ENCODE measurements at places on chromosomes 7 and 10.
A peak's percentile ranks its signal among the peaks of the same experiment; 100 is the strongest.

DNA sequence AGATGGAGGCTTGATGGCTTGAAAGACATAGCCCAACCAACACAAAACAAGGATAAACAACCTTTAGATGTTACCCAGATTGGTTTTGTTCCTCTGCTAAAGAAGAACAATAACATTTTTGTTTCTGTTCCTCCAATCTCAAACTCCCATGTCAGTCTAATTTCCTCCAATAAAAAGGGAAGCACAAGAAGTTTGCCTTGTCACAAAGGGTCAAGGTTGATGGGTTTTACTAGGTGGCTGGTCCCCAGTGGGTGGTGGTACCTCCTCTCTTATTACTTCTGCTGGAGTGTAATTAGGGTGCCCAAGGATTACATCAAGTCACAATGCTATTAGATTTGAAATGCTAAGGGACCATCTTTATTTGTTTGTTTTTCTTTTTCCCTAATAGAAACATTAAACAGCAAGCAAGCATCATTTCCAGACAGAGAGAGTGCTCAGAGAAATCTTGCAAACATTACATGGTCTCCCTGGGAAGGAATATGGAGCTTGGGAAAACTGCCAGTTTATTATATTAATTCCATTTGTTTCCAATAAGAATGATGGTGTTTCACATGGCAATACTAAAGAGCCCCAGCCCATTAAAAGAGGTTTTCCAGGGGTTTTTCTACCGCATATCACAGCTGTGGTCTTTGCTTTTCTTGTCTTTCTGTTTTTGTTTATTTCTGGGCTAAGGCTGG lies 78.3 kb upstream of the AOAH start:
- DNase-seq: no peak

DNA sequence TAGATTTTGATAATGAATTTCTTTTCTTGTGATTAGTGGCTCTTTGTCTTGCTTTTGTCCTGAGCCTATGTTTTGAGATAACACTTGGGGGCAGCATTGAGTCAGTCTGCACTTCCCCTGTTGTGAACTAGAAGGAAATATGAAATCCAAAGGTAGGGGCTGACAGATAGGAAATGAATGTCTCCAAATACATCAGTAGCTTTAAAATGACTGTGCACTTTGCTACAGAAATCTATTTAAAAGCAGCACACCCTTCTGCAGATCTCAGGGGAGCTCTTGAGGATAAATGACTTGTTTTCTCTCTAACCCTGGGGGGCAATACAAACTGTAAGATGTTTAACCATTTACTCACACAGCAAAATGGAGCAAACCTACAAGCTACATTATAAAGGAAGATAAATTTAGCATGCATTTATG lies 176.0 kb upstream of the MYO3A start:
- peak; percentile 50 for DNase-seq

DNA sequence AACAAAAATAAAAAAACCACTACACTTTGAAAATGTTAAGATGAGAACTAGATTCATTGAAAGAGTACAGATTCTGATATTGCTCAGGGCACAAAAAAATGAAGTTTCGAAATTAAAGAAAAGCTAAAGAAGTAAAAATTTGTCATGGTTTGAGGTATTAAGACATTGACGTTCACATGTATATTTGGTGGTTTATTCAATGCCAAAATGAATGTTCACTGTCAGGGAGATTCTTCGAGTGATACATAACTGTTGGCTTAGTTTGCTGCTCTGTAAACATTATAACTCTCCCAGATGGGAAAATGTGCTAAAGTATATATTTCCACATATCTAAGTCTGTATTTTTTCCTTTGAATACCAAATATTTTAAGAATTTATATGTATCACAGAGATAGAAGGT lies 345.0 kb downstream of the SEMA3D start:
- DNase-seq: no peak

GRCh38 chr7:71171476-71171875 lies 39.5 kb downstream of the GALNT17 start:
- no peak for DNase-seq

DNA sequence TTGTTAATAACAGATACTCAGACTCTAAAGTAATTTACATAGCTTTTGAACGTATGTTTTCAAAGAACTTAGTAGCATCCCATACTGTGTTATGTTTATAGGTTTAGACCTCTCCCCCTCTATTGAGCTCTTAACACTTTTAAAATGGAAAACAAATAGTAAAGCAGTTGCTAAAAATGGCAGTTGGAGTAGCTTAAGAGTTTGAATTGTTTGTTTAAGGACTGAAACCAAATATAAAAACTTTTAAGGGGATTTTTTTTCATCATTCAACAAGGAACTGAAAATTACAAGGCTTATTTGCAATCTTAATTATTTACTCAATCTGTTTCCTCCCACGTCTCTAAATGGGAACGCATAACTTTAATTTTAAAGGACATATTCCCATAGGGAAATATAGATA lies 1.6 kb upstream of the SPAG6 start:
- no peak for DNase-seq

DNA sequence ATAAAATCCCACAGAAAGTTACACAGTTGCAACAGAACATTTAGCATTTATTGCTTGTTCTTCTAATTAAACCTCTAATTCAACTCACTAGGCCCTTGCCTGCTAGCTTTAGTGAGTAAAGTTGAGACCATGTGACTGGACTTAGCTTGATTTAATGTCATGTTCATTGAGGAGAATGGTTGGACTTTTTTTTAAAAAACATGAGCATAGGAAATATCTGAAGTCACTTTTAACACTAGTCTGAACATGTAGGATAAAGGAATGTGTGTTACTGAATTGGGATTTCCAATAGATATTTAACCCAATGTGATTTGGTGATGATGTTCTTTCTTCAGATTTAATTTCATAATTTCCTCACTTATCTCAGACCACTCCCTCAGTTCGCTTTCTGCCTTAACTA lies 24.6 kb upstream of the GLCCI1 start:
- no peak for DNase-seq

DNA sequence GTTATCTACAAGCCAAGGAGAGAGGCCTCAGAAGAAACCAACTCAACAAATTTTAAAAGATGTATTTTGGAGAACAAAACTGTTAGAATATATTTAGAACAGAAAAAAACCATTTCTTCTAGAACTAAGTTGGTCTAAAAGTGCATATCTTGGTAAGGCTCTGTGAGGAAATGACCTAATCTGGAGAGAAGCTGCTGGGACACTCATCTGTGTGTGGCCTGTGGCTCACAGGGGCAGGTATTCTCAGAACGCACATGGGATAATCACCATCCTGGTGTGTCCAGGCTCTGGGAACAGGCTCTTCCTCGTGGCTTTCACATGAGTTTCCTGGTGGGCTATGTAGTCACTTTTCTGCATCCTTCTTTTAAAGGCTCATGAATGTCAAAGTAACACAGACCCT lies 38.1 kb upstream of the PRSS1 start:
- no peak for DNase-seq

DNA sequence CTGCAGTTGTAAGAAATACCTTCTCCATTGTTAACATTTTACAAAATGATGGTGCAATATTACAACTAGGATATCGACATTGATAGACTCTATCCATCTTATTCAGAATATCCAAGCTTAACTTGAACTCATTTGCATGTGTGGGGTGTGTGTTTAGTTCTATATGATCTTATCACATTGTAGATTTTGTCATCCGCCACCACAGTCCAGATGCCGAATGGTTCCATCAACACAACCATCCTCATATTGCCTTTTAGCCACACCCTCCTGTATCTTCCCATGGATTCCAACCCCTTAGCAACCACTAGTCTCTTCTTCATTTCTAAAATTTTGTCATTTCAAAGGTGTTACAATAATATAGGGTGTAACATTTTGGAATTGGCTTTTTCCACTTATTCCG lies 452.9 kb upstream of the AKR1E2 start:
- DNase-seq: no peak

GRCh38 chr10:3639546-3639945 lies 145.5 kb downstream of the KLF6 start:
- DNase-seq: no peak

GRCh38 chr7:15854841-15855524 lies 168.5 kb upstream of the MEOX2 start:
- DNase-seq: peak; percentile 45

DNA sequence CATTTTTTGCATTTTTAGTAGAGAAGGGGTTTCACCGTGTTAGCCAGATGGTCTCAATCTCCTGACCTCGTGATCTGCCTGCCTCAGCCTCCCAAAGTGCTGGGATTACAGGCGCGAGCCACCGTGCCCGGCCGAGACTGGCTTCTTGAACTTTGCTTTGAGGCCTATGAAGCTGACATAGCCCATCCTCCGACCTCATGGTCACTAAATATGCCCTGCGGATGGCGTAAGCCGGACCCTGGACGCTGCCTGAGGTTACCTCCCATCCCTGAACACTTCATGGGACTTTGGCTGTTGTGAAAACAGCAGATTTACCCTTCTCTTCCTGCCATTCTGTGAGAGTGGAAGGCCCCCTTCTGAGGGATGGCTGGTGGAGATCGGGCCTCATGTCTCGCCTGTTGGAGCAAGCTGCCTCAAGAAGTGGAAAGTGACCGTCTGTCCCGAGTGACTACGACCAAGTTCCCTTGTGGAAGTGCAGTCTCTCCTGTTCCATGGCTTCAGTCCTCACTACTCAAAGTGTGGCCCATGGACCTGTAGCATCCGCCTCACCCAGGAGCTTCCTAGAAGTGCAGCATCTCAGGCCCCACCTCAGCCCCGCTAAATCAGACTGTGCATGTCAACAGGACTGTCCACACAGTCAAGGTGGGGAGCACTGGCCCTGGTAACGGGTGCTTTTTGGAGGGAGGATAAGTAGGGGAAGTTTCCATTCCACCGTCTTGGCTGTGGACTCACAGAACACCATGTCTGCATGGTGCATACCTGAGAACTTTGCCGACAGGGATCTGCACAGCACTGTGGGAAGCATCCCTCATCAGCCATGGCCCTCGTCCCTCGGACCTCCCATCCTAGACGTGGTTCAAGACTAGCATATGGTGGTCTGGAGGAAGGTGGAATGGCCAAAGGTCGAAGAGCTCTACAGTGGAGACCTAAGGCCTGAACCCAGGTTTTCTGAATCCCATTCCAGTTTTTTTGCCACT lies 210.5 kb upstream of the SHH start:
- no peak for DNase-seq

DNA sequence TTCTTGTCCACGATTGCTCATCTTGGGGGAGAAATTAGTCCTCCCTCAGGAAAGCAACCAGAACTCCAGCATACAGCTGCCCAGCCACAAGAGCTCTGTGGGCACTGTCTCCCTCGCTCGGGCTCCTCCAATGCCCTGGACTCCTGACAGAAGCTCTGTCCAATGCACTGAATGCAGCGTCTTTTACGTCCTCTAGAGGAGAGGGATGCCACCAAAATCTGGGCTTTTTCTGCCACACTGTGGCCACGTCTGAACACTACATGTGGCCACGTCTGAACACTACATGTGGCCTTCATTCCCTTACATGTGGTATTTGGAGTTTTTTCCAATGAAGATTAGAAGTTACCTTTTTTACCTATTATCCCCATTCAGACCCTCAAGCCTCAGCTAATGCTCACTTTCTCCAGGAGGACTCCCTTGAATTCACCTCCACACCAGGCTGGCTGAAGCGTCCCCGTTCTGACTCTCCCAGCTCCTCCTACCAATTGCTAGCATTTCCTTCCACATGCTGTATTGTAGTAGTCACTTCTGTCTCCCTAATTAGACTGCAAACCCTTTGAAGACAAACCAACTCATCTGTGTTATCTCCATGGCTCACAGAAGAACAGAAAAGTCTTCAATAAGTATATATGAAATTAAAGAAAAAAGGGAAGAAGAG lies 134.3 kb upstream of the PDE1C start:
- peak; percentile 98 for DNase-seq

- peak; percentile 57 for DNase-seq
These were observed 32.1 kb upstream of the CCSER2 start for GRCh38 chr10:84296091-84296981.

- DNase-seq: no peak
These were observed 145.6 kb downstream of the MGMT start for GRCh38 chr10:129612481-129613109.

DNA sequence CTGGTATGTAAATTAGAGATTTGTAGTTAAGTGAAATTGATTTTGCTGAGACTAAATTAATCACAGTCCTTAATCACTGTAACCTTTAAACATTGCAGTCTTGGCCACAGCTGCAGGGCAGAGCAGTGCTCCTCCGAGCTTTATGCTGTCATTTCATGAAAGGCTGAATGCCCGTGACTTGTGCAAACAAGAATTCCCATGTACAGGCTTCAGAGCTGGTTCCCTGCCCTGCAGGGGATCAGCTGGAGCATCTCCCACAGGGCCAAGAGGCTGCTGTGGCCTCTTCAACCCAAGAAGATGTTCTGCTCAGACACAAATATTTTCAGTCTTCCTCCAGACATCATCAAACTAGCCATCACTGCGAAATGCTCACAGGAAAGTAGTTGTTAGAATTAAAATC lies 419.1 kb downstream of the AUTS2 start:
- DNase-seq: no peak

DNA sequence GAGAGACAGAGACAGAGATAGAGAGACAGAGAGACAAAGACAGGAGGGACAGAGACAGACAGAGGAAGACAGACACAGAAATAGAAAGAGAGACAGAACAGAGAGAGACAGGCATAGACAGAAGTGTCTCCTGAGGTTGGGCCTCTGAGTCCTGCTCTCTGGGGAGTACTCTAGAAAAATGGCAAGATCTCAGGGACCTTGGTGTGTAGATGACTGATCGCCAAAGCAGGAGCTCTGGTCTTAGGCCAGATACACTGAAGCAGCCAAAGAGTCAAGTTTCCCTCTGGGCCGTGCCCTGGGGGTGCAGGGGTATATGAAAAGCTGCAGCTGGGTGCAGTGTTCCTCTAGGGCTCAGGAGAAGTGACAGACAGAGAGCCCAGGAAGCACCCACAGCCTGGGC lies 176.6 kb upstream of the TNS3 start:
- no peak for DNase-seq

- DNase-seq: no peak
These were observed 35.3 kb downstream of the FOXL3 start for GRCh38 chr7:325051-325798.

- no peak for DNase-seq
These were observed 42.9 kb downstream of the MKI67 start for GRCh38 chr10:128083191-128083895.

- DNase-seq: no peak
These were observed 525 bp downstream of the UBE2D4 start for GRCh38 chr7:43926798-43927123.

DNA sequence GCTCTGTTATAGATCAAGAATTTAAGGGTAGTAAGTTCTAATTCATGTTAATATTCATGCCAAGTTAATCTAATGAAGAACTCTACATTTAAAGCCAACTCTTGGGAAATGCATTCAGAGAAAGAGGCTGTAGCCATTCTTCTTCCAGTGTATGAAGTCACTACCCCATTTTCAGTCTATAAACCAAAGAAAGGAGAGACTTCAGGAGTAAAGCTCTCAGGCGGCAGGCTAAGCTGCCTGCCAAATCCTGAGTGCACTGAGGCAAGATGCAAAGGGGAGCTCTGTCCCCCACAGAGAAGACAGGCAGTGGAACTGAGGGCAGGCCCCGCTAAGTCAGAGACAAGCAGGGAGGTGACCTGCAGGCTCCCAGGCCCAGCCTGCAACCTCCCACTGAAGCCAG lies 41.5 kb downstream of the SLIT1 start:
- no peak for DNase-seq
